ENCODE measurements at places on chromosomes 5 and 9.

GRCh38 chr9:38362852-38363588 is 29.5 kb upstream of the ALDH1B1 start:
- DNase-seq: peak; percentile 75

DNA sequence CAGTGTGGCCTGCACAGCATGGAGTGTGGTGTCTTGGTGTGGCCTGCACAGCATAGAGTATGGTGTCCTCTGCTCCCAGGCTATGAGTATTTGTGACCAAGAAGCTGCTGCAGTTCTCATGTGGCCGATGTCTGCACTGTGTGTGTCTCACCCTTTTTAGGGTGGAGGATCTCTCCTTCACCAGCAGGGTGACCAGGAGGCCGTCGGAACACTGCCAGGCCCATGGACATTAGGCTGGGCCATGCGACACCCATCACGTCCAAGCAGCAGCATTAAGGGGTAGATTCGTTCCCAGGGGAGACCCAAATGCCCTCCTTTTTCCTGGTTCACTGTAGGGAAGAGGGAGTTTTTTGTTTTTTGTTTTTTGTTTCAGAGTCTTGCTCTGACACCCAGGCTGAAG is 115.3 kb upstream of the SPIN1 start:
- no peak for DNase-seq

DNA sequence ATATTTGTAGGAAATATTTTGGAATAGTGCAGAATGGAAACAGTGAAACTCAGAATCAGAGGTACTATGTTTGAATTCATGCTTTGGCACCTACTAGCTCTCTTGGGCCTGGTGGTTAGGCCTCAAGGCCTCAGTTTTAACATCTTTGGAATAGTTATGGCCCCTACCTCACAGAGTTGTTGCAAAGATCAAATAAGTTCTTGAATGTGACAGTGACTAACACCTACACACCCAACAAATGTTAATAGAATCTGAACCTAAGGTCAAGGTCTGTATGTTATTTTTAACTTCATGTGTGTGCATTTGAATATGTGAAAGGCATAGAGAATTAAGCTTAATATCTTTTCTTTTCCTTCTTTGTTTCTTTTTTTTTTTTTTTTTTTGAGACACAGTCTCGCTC is 87.3 kb downstream of the SLC44A1 start:
- no peak for DNase-seq

DNA sequence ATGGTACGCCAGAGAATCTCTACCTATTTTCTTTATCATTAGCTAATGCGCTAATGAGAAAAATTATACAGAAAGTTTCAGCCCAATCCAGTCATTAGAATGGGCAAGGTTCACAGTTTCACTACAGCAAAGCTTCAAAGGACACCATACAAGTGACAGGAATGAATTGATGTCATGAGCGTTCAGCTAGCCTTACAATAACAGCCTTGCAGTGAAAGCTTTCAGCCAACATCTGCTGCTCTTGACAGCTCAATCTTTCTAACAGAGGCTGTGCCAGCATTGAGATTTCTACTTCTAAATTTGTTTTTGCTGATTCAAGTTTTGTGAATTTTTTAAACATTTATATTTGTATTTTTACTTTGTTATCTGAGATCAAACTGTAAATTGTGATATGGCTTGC is 302.4 kb upstream of the FAM174A start:
- DNase-seq: no peak

GRCh38 chr9:117413346-117414219 is 1.3 kb downstream of the ASTN2 start:
- no peak for DNase-seq

DNA sequence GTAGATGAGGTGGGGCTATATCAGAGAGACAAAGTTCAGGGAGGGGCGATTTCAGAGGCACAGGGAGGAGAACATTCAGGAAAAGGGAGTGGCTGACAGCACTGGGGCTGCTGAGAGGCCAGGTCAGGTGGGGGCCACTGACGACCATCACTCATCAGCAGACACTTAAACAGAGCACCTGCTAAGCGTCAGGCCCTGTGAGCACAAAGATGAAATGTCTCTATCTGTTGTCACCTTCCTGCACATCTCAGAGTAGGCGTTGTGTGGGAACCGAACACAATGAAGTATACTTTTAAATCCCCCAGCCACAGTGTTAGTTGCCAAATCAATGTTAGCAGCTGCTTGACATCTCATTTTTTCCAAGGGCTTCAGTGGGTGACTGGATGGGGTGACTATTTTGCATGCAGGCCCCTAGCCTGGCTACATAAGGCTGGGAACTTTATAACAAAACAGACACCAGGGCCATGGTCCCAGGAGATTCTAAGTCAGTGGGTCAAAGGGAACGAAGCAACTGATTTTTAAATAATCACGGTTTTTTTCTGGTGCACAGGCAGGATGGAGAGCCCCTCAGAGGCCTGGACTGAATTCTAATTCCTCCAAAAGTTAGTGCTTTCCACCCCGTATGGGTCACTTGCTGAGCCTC is 31.1 kb upstream of the ANKRD18A start:
- no peak for DNase-seq

- no peak for DNase-seq
These were observed 31.3 kb downstream of the ANXA1 start for GRCh38 chr9:73182928-73183327.

- peak; percentile 58 for DNase-seq
These were observed 31.7 kb upstream of the KCNMB1 start for GRCh38 chr5:170420806-170421412.

GRCh38 chr5:68169903-68170302 is 45.7 kb upstream of the PIK3R1 start:
- no peak for DNase-seq

- peak; percentile 88 for DNase-seq
These were observed 141.6 kb downstream of the SLC25A46 start for GRCh38 chr5:110880413-110880812.

- no peak for DNase-seq
These were observed 85.6 kb downstream of the DAB2IP start for GRCh38 chr9:121736934-121737462.

DNA sequence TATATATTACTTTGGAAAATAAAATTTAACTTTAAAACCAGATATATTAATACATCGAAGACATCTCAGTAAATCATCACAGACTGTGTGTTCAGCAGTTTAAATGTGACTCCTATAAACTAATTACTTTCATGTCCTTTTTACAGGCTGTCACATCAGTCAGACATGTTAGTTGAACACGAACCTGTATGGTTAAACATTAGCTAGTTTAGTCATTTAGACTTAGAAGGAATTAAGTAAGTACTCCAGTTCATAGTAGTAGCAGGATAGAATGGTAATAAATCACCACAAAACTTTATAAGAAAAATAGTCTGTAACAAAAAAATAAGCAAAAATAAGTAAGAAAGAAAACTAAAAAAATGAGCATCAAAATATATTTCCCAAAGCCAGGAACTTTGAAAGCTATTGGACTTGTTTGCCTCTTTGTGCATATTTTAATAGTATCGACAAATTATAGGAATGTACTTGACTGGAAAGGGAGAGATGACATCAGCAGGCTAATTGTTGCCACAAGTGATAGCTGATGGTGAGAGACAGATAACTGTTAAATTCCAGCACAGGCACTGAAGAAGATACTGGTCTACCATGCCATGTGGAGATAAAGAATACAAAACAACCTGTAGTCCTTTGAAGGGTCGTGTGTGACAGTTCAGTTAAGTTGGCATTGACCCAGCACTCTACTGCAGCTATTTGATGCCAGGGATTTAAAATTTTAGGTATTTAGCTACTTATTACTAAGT is 83.9 kb downstream of the RIC1 start:
- no peak for DNase-seq

DNA sequence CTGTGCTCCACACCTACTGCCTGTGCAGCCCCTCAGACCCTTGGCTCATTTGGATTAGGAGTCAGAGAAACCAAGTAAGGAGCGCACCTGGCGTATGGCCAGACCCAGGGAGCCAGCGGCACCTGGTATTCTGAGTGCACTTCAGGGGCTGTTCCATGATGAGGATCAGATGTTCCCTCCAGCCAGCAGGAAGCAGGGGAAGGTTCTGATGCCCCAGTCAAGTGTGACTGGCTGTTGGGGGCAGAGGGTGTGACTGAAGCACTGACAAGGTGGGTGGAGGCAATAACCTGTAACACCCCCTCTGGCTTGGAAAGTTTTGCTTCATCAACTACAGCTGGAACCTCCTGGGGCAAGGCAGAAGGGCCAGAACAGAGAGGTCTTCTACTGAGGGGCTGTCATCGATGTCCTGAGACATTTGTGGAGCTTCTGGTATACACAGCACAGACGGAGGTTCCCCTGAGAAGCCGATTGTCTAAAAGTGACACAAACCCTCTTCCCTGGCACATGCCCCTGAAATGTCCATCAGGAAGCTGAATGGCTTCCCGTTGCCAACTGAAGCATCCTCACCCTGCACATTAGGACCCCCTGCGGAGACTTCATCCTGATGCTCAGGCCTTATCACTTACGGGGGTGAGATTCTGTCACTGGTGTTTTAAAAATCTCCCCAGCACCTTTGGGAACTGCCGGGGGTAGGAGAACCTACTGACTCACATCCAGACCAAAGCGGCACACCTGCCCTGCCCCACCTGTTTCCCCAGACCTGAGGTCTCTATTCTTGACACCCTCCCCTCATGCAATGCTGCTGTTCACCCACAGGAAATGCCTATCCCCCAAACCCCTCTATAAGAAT is 21.1 kb downstream of the TRAF1 start:
- no peak for DNase-seq

DNA sequence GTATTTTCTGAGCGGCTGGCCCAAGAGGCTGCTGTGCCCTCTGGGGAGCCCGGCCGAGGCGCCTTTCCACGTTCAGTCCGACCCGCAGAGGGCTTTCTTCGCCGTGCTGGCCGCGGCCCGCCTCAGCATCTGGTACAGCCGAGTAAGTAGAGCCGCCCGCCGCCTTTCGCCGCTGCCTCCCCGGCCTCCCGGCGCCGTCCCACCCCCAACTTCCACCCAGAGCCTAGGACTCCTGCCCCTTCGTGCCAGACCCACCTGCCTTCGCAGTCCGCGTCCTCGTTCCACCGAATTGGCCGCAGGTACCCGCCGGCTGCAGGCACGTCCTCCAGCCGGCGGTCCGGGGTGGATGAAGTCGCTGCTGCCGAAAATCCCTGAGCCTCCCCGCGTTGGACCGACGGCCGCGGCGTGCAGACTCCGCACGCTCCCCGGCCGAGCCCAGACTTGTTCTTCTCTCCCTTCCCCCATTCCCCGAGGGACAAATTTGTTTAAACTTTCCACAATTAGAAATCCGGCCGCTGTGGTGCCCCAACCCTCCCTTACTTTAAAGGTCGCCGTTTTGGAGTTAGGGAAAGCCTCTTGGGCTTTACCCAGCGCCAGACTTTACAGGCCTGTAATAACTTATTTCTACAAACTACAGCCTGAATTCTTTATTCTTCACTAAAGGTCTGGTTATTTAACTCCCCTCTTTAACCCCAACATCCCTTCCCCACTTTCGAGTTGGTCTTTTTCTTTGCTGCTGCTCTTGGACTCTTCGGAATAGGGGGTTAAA is 589 bp downstream of the RIC1 start:
- DNase-seq: peak; percentile 63

DNA sequence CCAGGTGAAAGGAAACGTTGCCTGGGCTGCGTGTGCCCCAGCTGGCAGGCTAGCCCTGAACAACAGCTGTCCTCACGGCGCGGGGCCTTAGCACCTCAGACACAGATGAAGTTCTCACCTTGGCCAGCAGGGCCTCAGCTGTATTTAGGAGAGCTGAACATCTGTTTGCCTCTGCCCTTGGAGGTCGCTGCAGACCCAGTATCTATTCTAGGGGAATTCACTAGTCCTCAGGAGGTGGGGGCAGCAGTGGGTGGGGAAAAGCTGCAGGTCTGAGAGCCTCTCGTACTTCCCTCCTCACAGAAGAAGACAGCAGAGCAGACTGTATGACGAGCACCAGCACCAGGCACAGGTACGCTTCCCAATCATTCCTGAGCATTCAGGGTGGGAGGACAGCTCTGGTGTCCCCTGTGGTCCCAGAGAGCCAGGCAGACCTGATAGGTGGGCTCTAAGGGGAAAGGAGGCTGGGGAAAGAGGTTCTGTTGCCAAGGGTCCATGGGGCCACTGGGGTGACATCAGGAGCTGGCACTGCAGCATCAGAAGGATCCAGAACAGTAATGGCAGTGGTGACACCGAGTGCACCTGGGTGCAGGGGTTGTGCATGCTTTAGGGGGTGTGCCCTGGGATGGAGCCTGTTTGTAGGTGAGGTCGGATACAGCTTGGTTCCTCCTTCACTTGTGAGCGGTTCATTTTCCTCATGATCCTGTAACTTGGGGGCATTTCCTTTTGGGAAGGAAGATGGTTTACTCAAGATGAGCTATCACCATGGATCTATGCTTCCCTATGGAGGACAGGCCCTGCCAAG is 13.8 kb downstream of the CD74 start:
- no peak for DNase-seq

GRCh38 chr9:135109650-135110049 is 22.2 kb downstream of the OLFM1 start:
- no peak for DNase-seq

DNA sequence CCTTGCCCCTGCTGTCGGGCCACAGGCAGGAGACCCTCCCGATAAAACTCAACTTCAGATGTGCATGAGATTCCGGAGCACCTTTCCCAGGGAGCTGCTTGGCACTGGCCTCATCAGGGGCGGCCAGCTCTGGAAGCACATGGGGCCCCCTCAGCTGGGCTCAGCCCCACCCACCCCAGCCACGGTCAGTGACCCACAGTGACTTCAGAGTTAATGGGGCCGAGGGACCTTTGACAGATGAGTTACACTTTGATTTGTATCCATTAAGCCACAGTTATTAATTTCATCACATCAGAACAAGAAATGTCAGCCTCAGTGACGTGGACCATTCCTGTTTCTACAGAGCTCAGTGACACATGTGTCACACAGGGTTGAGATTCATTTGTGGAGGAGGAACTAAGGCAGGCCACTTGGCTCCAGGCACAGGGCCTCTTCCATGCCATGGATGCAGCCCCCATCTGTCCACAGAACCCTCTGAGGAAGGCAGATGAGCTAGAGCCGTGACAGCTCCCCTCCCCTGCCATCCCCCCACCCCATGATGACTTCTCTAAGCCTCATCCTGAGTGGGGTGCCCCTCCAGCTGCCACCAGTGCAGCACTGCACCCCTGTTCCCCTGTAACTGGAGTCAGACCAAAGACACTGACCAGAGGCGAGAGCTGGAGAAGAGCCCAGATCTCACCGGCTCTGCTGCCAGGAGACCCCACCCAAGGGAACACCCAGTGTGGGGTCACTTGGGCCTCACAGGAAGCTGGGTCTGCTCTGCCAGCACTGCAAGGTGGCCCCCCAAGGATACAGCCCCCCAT is 69.4 kb upstream of the ADAMTS2 start:
- DNase-seq: no peak

Data from Daoy (cell line).